ENCODE measurements at places on chromosomes 2 and 18.

DNA sequence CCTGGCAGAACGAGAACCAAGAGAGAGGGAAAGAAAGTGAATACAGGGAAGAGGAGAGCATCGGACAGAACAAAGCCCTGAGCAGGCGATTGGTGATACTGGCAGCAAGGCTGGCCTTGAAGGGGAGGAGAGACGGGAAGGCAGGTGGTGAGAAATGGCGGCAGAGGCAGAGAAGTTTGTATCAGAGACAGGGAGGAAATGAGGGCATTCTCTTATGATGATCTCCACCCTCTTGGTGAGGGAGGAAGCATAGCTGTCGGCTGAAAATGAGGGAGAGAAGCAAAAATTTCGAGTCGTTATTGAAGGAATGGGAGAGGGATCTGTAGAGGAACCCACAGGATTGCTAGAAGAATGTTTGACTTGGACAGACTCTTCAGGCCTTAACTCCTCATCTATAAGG is 80.6 kb downstream of the CLIP4 start:
- no peak for DNase-seq

DNA sequence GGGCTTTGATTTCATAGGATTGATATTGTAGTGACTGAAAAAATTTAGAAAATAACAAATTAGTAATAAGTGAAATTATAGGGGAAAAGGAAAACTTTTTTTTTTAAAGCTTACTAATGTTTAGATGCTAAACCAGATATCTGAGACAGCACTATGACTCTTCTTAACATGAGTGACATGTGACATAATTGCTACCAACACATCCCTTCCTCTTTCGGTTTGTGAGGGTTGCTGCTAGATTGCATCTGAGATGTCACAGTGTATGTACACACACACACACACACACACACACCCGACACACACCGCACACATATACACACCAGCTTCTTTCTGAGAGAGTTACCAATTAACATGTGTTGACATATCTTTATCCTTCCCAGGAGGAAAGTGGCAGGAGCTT is 18.0 kb downstream of the RAPGEF4 start:
- no peak for DNase-seq

DNA sequence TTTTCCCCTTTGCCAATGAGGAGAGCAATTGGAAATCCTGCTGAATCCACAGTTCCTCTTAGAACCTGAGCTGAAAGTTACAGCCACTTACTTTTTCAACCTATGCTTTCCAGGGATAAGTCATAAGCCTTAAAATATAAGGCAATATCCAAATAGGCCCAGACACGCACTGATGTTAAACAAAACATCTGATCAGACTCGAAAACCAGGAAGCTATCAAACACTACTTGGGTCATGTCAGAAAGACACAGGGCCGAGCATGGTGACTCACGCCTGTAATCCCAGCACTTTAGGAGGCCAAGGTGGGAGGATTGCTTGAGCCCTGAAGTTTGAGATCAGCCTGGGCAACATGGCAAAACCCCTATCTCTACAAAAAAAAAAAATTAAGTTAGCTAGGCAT is 192.1 kb downstream of the SP3 start:
- DNase-seq, result no peak

GRCh38 chr18:42545825-42546224 is 569.7 kb downstream of the RIT2 start:
- DNase-seq, result no peak

GRCh38 chr2:2455151-2455550 is 124.1 kb upstream of the MYT1L start:
- DNase-seq, result no peak

DNA sequence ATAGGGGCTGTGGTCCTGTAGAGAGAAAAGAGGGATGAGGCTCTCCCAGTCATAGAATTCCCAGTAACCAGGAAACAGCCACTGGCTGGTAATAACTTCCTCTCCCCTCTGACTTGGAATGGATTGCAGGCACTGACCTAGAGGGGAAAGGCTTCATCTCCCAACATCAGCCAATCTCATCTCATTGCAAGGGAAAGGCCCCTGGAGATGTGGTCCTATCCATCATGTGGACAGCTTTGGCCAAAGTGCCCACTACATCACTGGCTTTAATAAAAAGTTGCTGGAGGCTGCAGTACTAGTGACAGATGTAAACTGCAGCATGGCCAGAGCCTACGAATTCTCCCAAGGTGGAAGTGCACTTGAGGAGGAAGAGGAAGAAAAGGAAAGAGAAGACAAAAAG is 820.5 kb upstream of the CELF4 start:
- DNase-seq, result no peak

DNA sequence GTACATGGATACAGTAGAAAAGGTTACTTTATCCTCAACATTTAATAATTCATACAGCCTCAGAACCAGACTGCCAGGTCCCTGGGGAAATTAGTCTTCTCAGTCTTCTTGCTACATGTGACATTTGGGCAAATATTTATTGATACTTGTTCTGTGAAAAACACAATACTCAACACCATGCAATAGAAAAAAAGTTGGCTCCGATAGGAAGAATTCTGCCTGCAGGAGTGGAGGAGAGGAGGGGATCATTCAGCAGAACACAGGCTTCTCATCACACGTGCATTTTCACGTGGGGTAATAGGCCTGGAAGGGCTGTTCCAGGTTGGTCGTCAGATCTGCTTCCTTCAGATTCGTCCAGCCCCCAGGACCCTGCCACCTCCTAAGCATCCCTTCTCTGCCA is 58.4 kb upstream of the ACKR3 start:
- no peak for DNase-seq

DNA sequence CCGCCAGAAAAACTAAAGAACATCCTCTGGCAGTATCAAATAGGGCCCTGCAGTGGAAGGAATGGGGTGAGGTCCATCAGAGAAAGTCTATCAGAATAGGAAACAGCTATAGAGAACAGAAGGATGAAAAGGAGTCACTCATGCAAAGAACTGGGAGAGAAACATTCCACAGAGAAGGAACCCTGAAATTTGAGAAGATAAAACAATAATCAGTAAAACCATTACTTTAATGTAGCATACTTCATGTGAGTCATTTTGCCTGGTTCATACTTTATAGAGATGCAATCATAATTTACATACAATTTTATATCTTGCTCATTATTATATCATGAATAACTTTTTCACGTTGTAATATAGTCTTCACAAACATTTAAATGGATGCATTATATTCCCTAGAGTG is 402.2 kb downstream of the NCKAP5 start:
- no peak for DNase-seq

DNA sequence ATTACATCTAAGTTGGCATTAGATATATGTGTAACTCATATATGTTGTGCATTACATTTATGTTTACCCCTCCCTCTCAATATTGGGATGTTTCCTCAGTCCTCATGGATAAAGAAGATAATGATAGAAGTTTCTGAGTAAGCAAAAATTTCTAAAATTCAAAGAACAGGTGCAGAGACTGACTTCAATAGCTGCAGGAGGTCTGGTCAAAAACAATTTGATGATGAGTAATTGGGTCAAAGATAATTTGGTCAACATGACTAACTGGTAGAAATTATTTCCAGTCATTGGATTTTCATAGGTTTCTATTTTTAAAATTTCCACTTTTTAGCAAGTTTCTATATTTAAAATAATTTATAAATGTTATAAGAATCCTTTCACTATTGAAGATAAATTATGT is 1130.9 kb upstream of the SLC39A10 start:
- no peak for DNase-seq

GRCh38 chr2:17101596-17101995 is 416.6 kb downstream of the RAD51AP2 start:
- DNase-seq, result no peak

DNA sequence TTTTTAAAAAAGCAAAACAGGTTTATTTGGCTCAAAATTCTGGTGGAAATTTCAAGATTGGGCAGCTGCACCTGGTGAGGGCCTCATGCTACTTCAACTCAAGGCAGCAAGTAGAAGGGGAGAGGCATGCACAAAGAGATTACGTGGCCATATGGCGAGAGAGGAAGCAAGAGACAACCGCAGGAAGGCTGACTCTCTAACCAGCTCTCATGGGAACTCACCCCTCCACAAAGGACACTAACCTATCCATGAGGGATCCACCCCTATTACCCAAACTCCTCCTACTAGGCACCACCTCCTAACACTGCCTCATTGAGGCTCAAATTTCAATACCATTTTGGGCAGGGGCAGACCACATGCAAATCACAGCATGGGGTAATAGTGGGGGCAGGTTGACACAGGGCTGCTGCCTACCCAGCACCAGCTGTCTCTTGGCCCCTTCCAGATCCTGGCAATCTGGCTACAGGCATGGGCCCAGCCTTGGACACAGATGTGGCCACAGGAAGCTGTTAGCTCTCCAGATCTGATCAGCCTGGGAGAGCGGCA is 2.0 kb upstream of the CAPN10 start:
- DNase-seq, result no peak

GRCh38 chr2:156797832-156798231 is 361.7 kb downstream of the GPD2 start:
- no peak for DNase-seq

DNA sequence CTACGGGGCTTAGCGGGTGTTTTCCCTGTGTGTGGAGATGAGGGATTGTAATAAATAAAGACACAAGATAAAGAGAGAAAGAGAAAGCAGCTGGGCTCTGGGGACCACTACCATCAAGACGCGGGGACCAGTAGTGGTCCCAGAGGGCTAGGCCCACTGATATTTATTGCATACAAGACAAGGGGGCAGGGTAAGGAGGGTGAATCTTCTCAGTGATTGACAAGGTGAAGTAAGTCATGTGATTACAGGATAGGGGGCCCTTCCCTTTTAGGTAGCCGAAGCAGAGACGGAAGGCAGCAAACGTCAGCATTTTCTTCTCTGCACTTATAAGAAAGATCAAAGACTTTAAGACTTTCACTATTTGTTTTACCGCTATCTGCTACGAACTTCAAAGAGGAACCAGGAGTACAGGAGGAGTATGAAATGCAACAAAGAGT is 4.5 kb upstream of the GAL3ST2 start:
- no peak for DNase-seq

DNA sequence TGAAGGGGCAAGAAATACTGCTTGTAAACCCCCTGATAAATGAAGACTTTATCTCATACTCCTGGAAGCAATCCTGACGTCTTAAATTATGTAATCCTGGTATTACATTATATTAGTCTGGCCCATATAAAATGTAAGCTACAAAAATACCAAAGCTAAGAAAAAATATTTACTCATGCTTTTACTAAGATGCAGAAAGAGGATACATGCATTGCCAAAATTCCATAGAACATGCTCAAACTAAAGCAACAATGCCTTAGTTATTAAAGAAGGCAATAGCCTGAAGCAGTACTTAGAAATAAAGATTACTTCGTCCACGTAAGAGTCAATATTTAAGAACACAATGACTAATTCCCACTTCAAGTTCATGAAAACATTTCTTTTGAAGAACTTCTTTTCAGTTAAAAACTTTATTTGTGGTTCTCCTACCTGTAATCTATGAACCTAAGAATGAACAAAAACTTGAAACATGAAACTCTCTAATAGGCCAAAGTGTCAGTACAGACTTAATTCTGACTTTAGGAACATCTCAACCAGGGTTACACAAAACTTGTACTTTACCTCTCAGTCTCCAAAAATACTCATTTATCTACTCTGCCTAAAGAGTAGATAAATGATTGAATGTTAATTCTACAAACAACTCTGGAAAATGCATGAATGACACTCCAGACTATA is 117.3 kb downstream of the THADA start:
- no peak for DNase-seq

DNA sequence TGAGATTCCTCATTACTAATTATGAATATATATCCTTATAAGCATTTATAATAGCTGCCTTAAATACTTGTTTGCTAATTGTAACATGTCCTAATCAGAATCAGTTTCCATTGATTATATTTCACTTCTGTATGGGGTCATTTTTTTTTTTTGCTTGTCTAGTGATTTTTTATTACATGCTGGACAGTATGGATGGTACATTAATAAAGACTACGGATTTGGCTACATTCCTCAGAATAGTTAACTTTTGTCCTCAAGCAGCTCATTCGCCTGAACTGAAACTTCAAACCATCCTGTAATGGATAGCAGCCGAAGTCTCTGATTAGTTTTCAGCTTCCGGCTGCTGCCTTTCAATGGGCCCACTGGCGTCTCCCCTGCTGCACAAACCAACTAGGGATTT is 11.7 kb downstream of the TGIF1 start:
- DNase-seq, result no peak

- DNase-seq, result no peak
Measured at GRCh38 chr2:40584432-40584831, 132.5 kb upstream of the SLC8A1 start.

GRCh38 chr2:230153390-230153976 is 66.3 kb downstream of the SP110 start:
- DNase-seq, result no peak

- no peak for DNase-seq
Measured at GRCh38 chr18:74918276-74918790, 290.6 kb downstream of the PTGR3 start.

- DNase-seq, result peak; percentile 45
Measured at GRCh38 chr18:45874491-45875184, 49.2 kb downstream of the SIGLEC15 start.

- DNase-seq, result no peak
Measured at GRCh38 chr2:210162466-210163124, 8.6 kb downstream of the KANSL1L start.

GRCh38 chr2:76083248-76083647 is 372.5 kb upstream of the GCFC2 start:
- DNase-seq, result no peak

GRCh38 chr2:8320311-8321066 is 361.4 kb upstream of the ID2 start:
- DNase-seq, result no peak

DNA sequence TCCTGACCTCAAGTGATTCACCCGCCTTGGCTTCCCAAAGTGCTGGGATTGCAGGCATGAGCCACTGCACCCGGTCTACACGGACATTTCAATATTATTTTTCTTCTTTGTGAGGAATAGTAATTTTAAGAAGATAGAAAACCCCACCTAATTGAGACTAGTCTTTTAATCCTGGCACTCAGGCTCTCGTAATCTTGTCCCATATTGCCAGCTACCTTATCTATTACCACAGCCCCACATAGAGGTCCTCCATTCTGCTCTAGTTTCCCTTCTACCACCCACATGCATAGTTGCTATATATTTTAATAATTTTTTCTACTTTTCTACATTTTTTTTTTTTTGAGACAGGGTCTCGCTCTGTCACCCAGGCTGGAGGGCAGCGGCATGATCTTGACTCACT is 9.5 kb upstream of the USP14 start:
- no peak for DNase-seq

- DNase-seq, result no peak
Measured at GRCh38 chr2:234887195-234887594, 64.6 kb upstream of the SH3BP4 start.
